ENCODE measurements at places on chromosomes 13 and 19.

DNA sequence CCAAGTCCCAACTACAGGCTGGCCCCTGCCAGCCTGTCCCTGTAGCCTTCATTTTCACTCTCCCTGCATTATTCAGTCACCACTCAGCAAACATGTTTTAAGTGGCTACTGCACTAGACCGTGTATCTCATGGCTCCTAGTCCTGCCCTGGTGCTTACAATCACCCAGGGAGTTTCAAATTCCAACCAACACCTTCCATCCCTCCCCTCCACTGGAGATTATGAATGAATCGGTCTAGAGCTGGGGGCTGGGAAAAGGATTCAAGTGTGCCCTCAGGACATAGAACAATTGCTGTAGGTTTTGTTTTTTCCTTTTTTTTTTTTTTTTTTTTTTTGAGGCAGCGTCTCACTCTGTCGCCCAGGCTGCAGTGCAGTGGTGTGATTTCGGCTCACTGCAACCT is 15.0 kb upstream of the TNFAIP8L1 start:
- no peak for DNase-seq

DNA sequence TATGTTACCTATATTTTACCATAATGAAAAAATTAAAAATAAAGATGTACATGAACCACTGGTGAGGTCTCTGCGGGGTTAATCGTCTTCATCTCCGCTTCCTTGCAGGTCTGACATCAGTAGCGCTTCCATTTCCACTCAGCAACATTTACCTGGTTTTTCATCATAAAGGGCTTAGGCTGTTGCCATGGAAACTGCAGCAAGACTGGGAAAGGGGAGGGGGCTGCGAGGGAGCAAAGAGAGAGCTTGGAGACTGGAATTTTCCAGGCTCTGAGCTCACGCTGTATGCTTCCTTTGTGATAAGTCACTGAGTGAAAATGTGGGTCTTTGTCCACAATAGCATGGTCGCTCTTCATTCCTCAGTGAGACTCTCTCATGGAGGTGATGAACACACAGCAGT is 136.6 kb upstream of the USP29 start:
- DNase-seq: no peak

GRCh38 chr13:36067746-36068381 is 63.3 kb downstream of the DCLK1 start:
- DNase-seq: no peak

DNA sequence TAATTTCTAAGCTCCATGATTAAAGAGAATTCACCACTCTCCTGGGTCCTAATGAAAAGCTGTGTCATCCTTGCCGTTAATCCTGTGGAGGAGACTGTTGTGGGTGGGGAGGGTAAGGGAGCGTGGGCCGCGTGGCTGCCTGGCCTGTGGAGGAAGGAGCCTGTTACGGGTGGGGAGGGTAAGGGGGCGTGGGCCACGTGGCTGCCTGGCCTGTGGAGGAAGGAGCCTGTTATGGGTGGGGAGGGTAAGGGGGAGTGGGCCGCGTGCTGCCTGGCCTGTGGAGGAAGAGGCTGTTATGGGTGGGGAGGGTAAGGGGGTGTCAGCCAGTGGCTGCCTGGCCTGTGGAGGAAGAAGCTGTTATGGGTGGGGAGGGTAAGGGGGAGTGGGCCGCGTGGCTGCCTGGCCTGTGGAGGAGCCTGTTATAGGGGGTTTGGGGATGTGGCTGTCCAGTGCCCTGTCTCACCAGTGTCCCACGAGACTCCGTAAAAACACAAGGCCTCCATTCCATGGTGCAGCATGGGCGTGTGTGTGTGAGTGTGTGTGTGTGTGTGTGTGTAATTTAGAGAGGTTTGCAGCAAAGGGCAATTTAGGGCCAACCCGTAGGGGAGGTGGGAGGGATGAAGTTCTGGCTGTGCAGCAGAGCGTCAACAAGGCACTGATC is 15.6 kb upstream of the DCUN1D2 start:
- no peak for DNase-seq

- no peak for DNase-seq
These were observed 203.2 kb downstream of the TSHZ3 start for GRCh38 chr19:31146015-31146414.
